GM23338 (cell line): ENCODE measurements at places on chromosomes 3 and 15. TPM values are rescaled to one million over a fixed set of nuclear protein-coding genes. Genes with fewer than 3 reads are reported as not detected.

MRPL47 gene
- polyA plus RNA-seq, result 212 and 229 TPM in 2 replicates

TTLL13 gene
- not detected in 2 replicates for polyA plus RNA-seq

SLC9C1 gene
- 0.66 and 1.8 TPM in 2 replicates for polyA plus RNA-seq

PLSCR4 gene
- 1.4 and 2.9 TPM in 2 replicates for polyA plus RNA-seq

FHIT gene
- 6.9 and 8.3 TPM in 2 replicates for polyA plus RNA-seq

GOLGA6L7 gene
- 0.23 and 0.47 TPM in 2 replicates for polyA plus RNA-seq

C3orf22 gene
- not detected in 2 replicates for polyA plus RNA-seq

CAMK1 gene
- polyA plus RNA-seq, result 4.4 and 4.9 TPM in 2 replicates

CKMT1A gene
- polyA plus RNA-seq, result 30.9 and 31.1 TPM in 2 replicates

PYGO1 gene
- polyA plus RNA-seq, result 0.18 and 0.23 TPM in 2 replicates

CAPN3 gene
- 0.37 and 0.84 TPM in 2 replicates for polyA plus RNA-seq

GASK1A gene
- 1.5 and 2.6 TPM in 2 replicates for polyA plus RNA-seq

PRSS50 gene
- 0.50 and 0.60 TPM in 2 replicates for polyA plus RNA-seq

KCNMB2 gene
- polyA plus RNA-seq, result 0.28 and 0.53 TPM in 2 replicates

GOLGA6L6 gene
- polyA plus RNA-seq, result not detected in 2 replicates

BCHE gene
- polyA plus RNA-seq, result 0.92 and 1.1 TPM in 2 replicates

ETFA gene
- 61.7 and 69.1 TPM in 2 replicates for polyA plus RNA-seq

GOLGA6L2 gene
- not detected in 2 replicates for polyA plus RNA-seq

WDR93 gene
- polyA plus RNA-seq, result not detected in 2 replicates

ZBBX gene
- 1.1 TPM in 2 replicates for polyA plus RNA-seq

SLC22A13 gene
- 0.13 and 0.26 TPM in 2 replicates for polyA plus RNA-seq

ZNF80 gene
- polyA plus RNA-seq, result not detected in 2 replicates

PLA2G4E gene
- not detected in 2 replicates for polyA plus RNA-seq

APH1B gene
- 14.3 and 16.3 TPM in 2 replicates for polyA plus RNA-seq

EPB42 gene
- polyA plus RNA-seq, result not detected in 2 replicates
